D341Med (cell line): ENCODE measurements at places on chromosomes 16 and 17.

DNA sequence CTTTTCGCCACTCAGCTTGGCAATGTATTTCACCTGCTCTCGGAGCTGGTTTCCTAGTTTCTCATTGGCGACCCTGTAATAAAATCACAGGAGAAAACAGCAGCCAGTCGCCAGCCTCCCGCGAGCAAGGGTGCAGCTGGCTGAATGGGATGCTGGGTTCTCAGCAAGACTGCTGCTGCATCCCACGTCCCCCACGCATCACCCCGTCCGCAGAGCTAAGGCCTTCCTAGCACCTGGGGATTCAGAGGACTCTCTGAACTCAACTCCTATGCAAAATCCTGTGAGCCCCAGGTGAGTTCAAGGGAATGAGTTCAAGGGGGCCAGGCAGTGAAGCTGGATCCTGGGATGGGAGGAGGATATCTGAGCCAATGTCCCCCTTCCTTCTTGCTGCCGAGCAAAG lies 29.3 kb downstream of the DHX38 start:
- no peak for DNase-seq

- no peak for DNase-seq
Measured at GRCh38 chr17:62966426-62967204, 580 bp downstream of the TANC2 start.

GRCh38 chr16:56858374-56858773 lies 6.6 kb upstream of the SLC12A3 start:
- DNase-seq, result no peak

- no peak for DNase-seq
Measured at GRCh38 chr16:67392301-67393059, 818 bp downstream of the TPPP3 start.

DNA sequence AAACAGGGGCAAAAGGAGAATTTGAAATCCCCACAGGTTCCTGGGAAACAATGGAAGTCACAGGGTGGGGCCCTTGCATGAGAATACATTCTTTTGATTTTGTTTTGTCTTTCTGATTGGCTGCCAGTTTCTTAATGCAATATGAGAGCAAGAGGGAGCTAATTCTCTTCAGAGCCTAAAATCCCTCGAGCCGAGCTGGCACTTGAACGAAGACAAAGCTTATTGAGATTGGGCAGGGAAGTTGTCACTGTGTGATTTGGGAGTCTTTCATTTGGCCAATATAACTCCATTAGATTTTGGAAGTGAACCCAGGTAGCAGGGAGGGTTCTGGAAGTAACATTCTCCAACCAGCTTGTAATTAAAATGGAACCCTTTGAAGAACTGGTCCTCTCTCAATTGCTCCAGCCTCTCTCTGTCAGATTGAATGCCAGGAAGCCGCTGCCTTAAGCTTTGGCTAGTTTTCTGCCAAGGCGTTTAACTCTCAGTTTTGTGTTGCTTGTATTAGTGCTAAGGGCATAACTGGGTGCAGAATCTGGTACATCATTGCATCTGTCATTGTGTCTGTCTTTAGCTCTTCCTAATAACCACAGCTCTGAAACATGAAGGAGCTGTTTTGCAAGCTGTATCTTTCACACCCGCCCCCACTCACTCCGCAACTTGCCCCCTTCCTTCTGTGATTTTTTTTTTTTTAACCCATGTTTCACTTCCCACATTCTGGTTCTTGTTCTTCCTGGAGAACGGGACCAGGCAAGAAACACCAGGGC lies 272.0 kb downstream of the MAF start:
- no peak for DNase-seq

DNA sequence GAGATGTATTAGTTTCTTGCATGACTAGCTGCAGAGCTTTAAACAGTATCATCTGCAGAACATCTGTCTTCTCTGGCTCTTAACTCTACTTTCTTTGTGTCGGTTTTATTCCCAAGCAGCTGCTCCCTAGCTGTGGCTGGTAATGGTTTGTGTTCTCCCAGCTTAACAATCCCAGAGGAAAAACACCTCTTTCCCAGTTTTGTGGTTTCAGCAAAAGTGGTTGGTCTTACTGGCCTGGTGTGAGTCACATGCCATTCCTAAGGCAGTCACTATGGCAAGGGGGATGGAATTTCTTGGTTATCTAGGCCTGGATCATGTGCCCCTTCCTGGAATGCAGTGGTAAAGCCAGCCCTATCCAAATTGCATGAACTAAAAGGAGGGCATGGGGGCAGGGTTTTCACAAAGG lies 27.5 kb downstream of the OMG start:
- DNase-seq, result peak; percentile 30

GRCh38 chr17:4378626-4379025 lies 12.2 kb upstream of the UBE2G1 start:
- DNase-seq, result no peak

- DNase-seq, result no peak
Measured at GRCh38 chr17:19449656-19450055, 38.6 kb downstream of the RNF112 start.

DNA sequence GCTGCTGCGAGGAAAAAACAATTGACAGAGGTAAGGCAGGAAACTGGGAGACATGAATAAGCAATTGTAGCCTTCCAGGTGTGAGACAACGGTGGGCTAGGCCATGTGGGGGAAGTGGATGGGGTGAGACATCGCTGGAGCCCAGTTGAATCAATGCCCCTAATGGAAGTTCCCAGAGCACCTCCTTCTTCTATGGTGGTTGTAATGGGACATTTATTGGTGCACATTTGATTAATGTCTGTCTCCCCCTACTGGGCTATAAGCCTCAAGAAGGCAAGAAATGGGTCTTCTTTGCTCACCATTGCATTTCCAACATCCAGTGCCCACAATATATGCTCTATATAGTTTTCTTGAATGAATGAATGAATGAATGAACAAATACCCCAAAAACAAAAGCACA lies 22.7 kb upstream of the CD300E start:
- DNase-seq, result peak; percentile 65

DNA sequence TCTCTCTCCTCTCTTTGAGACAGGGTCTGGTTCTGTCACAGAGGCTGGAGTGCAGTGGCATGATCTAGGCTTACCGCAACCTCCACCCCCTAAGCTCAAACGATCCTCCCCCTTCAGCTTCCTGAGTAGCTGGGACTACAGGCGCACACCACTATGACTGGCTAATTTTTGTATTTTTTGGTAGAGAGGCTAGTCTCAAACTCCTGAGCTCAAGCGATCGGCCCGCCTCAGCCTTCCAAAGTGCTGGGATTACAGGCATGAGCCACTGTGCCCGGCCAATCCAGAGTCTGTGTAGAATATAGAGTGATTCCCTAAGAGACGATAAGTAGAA lies 65.8 kb upstream of the RPH3AL start:
- DNase-seq, result no peak

DNA sequence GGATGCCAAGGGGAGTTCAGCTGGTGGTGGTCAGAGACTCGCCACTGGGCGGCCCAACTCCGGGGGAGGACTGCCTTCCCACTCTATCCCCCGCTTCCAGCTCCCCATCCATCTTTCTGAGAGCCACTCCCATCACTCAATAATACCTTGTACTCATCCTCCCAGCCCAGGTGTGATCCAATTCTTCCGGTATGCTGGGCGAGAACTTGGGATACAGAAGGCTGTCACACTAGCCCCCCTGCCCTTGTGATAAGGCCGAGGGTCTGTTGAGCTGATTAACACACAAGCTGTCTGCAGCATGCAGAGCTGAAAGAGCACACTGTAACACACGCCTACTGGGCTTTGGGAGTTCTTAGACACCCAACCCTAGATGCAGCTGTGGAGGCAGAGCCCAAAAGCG lies 460.4 kb upstream of the EEF2KMT start:
- DNase-seq, result no peak

DNA sequence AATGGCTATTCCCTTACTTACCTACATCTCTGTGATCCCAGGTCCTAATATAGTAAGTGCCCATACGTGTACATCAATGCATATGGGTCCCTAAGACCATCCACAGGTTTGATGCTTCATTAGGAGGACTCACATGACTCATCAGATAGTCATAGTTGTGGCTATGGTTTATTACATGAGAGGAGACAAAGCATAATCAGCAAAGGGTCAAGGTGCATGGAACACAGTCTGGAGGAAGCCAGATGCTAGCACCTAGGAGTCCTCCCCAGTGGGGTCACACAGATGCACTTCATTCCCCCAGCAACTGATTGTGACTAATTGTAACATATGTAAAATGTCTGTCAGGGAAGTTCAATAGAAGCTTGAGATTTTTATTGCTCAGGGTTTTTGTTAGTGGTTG lies 42.8 kb downstream of the PHKB start:
- DNase-seq, result no peak
